ENCODE measurements at places on chromosomes 16 and 17. TPM values are rescaled to one million over a fixed set of nuclear protein-coding genes. Genes with fewer than 3 reads are reported as not detected.

GRCh38 chr16:26909623-26910022, 157.1 kb upstream of the C16orf82 start:
- no peak overlapping the region for H3K27ac ChIP-seq
- no peaks in the 10 kb centered on the region for H3K4me1 ChIP-seq
- no peak overlapping the region for H3K4me3 ChIP-seq
- no peaks in the 10 kb centered on the region for H3K36me3 ChIP-seq

GRCh38 chr16:86424398-86424797, 85.9 kb upstream of the FOXF1 start:
- no peak overlapping the region for H3K27ac ChIP-seq
- DNase-seq, result no peak
- no peaks in the 10 kb centered on the region for H3K4me1 ChIP-seq
- peaks cover 3% of the 10 kb centered on the region for H3K27me3 ChIP-seq

DNA sequence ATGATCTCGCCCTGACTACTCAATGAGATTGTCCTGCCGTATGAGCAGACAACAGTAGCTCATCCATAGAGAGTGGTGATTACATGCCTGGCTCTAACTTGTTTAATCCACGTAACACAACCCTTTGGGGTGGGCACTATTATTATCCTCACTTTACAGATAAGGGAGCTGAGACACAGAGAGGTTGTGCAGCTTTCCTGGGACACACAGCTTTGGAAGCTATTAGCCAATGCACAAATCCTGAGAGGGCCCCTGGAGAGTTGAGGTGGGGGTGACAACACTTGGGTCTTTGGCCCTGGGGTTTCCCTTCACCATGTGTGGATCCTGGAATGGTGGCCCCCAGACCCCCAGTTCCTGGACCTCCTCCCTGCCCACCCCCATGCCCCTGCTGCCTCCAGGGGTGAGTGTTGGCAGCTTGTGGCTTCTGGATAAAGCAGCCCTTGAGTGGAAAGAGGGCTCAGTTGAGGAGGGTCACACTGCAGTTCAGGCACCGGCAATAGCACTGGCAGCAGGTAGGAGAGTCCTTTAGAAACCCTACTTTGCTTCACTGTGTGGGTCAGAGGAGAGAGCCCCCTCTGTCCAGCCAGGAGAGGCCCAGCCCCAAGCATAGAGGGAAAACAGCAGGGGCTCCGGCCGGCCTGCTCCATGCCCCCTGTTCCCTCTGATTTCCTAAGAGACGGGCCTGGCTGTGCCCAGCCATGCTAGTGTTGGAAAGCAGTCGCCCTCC, 230.7 kb downstream of the KATNIP start:
- H3K36me3 ChIP-seq, result no peaks in the 10 kb centered on the region
- no peak overlapping the region for H3K27ac ChIP-seq
- H3K4me1 ChIP-seq, result no peaks in the 10 kb centered on the region
- no peak for DNase-seq
- no peaks in the 10 kb centered on the region for H3K27me3 ChIP-seq
- H3K4me3 ChIP-seq, result no peak overlapping the region

GRCh38 chr17:77375917-77376651, 235.3 kb downstream of the SEC14L1 start:
- peak overlapping the region; percentile 3 for H3K4me3 ChIP-seq
- DNase-seq, result no peak
- peak overlapping the region; percentile 15 for H3K27ac ChIP-seq
- H3K36me3 ChIP-seq, result no peaks in the 10 kb centered on the region
- H3K27me3 ChIP-seq, result no peaks in the 10 kb centered on the region

DNA sequence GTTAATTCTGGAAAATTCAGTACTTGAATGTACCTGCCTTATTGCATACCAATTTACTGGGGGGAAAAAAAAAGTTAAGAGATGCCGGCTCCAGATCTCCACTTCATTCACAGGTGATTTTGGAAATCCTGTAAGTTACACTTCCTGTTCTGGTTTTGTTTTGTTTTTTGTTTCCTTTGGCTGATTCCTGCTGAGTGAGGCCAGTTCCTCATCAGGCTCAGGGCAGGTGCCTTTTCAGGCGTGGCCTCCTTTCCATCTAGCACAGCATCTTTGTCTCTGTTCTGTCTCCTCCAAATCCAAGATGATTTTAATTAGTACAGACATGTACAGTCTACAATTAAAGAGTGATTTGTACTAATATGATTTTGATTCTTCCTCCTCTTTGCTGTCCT, 19.2 kb downstream of the CYB561 start:
- H3K27ac ChIP-seq, result no peak overlapping the region
- peaks cover 5% of the 10 kb centered on the region for H3K36me3 ChIP-seq
- H3K27me3 ChIP-seq, result no peaks in the 10 kb centered on the region
- no peak overlapping the region for H3K4me3 ChIP-seq
- peaks cover 13% of the 10 kb centered on the region for H3K4me1 ChIP-seq
- no peak for DNase-seq

DNA sequence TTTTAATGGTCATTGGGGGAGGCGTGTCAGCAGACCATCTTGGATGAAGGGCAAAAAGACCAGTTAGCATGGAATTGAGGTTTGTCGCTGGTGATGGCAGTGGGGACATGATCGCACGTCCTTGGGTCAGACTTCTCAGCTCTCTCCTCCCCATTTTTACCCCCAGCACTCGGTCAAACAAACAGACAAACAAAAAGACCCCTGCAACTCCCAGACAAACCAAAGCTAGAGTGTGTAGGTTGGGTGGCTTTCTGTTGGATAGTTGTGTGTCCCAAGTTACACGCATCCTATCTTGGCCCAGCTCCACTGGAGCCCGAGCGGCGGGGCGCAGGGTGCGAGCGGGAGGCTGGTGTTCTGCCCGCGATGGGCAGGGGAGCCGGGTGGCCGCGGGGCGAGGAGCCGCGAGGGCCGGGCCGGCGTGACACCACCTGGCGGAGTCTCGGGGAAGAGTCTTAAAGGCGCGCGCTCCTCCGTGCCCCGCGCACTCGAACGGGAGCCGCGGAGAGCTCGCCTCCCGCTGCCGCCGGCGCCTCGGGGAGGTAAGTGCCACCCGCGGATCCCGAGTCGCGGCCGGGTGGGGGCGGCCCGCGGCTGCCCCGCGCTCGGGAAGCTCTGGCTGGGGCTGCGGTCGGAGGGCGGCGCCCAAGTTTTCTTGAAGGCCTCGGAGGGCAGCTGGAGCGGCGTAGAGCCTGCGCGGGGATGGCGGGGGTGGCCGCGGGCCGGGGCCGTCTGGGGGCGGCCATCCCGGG, 18.5 kb upstream of the NTN1 start:
- no peak for DNase-seq
- no peaks in the 10 kb centered on the region for H3K36me3 ChIP-seq
- H3K27ac ChIP-seq, result no peak overlapping the region
- H3K27me3 ChIP-seq, result peaks cover 45% of the 10 kb centered on the region

- H3K4me3 ChIP-seq, result no peak overlapping the region
- peak; percentile 78 for DNase-seq
- no peaks in the 10 kb centered on the region for H3K27me3 ChIP-seq
- H3K36me3 ChIP-seq, result peaks cover 91% of the 10 kb centered on the region
These were observed 7.6 kb upstream of the PHKG2 start for GRCh38 chr16:30740364-30741251.

DNA sequence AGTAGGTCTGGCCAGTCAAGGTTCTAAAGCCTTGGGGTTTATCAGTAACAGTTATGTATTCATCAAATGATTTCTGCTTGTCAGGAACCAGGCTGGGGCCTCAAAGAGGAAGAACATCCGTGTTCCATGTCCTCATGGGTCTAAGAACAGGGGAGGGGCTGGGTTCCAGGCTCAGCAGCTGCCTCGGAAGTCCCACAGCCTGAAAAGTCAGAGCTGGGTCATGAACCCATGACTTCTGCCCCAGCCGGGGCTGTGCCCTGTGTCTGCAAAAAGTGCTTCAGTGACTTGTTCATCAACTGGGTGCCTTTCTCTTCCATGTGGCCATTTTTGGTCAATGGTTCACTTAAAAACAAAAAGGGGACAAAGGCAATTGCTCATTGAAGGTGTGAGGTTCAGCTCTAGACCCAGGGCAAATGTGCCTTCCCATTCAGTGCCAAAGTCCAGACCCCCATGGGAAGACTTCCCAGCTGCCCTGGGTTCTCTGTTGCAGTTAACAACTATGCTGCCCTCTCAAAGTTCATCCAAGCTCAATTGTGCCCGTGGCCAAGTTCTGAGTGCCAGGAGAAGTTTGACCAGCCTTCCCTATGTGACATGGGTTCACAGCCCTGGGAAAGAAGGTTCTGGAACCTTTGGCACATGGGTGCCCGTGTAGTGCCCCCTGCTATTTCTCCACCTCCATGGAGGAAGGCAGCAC, 18.5 kb downstream of the TBKBP1 start:
- H3K4me1 ChIP-seq, result peaks cover 7% of the 10 kb centered on the region
- no peaks in the 10 kb centered on the region for H3K36me3 ChIP-seq
- H3K27ac ChIP-seq, result no peak overlapping the region
- no peak overlapping the region for H3K4me3 ChIP-seq

DNA sequence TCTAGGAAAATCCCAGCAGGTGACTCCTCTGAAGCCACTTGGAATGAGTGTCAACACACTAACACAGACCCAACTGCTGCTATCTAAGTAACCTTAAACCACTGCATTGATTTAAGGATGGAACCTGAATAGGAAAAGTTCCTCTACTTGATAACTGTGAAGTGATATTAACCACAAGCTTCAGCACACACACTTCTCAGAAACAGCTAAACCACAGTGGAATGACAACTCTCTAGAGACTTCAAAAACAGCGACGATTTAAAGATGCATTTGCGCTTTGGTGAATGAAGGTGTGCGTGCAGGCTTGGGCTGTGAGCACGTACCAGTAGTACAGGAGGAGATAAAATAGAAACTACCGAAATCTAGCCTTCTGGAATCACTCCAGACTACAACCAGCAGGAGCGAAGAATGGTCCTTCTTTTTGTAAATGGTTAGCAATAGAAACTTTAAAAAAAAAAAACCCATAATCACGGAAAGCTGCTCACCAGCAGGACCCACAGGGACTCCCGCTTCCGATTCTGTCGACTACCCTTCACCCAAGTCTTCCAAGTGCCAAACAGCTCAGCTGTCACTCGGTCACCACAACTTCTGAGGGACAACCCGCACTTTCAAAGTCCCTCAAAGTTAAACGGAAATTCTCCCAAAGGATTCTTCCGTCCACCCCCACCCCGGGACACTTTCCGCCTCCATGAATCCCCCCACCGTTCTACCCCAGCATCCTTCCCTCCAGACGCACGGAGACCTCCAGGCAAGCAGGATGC, 137.7 kb upstream of the CORO6 start:
- H3K4me1 ChIP-seq, result peaks cover 25% of the 10 kb centered on the region
- H3K4me3 ChIP-seq, result peak overlapping the region; percentile 89
- H3K27ac ChIP-seq, result peak overlapping the region; percentile 85
- no peaks in the 10 kb centered on the region for H3K36me3 ChIP-seq
- H3K27me3 ChIP-seq, result no peaks in the 10 kb centered on the region

CACNG5 gene
- not detected for total RNA-seq

TBC1D3K gene
- total RNA-seq, result not detected

PSMD3 gene
- total RNA-seq, result 73.3 TPM

Measured in tibial nerve (tissue), 4 donors.